Stimulated activated CD4-positive, alpha-beta T cell treated with anti-CD3 and anti-CD28 coated beads, Interleukin-1b, Interleukin-23, amount 100 ng/mL, for 1 hour (primary cell): ENCODE measurements at places on chromosomes 6 and 20.

GRCh38 chr20:16313917-16314316 is 259.3 kb downstream of the KIF16B start:
- DNase-seq, result no peak

GRCh38 chr6:45650524-45651135 is 272.9 kb upstream of the SUPT3H start:
- no peak for DNase-seq

DNA sequence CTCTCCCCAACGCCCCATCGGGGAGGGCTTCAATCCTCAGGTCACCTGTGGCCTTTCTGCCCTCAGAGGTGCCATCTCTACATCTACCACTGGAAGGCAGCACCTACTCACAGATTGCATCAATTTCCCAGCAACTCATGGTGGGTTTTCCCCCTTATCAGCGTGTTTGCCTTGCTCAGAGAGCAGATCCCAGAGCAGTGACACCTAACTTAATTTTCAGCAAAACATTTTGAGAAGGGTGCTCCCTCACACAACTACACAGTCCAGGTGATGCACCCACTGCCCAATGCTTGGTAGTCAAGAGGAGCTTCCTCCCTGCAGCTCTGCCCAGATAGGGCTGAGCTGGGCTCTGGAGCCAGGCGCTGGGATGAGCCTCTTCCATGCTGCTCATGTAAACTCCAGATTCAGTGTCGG is 48.2 kb downstream of the PLG start:
- no peak for DNase-seq

- DNase-seq, result peak; percentile 27
Measured at GRCh38 chr20:44733341-44734069, 12.2 kb upstream of the KCNK15 start.

- DNase-seq, result peak; percentile 18
Measured at GRCh38 chr20:24100370-24101011, 111.9 kb upstream of the GGTLC1 start.

DNA sequence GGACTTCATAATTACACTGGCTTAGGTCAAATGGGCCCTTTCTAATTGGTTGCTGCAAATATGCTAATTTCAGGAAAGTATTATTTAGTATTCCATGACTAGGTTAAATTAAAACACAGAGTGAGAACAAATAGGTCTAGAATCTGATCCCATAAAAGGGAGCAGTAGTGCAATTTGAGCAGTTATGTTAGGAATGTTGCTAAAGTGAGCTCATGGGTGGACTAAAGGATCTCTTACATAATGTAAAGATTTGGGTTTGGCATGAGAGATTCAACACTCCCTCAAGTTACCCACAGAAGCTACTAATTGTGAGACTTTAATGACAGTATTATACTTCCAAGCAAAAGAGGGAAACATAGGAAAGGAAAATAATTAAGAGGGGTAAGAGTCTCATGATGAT is 109.1 kb downstream of the C6orf58 start:
- no peak for DNase-seq

DNA sequence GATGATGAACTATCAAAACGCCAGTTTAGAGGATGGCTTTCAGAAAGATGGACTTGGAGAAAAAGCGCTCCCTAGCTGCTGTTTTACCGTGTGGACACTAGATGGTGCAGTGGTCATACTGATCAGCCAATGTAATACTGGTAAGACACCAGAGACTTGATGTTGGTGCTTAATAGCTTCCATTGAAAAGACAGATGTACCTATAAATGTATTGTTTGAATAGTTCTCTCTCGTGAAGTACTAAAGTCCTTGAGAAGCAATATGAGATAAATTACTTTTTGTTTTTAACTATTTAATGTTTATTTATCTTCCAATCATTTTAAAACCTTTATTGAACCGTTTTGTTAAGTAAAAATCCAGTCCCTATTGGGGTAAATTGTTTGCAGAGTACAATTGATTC is 63.9 kb upstream of the FUCA2 start:
- no peak for DNase-seq

- DNase-seq, result no peak
Measured at GRCh38 chr6:135739288-135739687, 112.2 kb upstream of the PDE7B start.

GRCh38 chr6:149094156-149094555 is 223.4 kb upstream of the TAB2 start:
- no peak for DNase-seq

- DNase-seq, result no peak
Measured at GRCh38 chr6:152329638-152330448, 307.3 kb downstream of the SYNE1 start.

DNA sequence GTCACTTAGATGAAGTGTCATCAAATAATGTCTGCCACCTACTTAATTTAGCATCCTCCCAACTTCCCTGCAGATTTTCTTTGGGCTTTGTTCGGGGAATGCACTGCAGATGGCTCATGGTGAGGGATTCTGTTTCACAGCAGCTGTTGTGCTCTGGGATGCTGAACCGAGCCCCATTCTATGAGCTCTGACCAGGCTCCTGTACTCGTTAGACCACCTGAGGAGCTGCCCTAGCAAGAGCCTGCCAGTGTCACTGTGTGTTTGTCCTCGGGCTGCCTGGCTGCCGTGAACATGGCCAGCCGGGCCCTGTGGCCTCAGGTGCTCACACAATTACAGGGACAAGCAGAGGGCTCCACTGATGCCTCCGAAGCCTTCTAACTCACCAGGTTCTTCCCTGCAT is 238.8 kb upstream of the ECI2 start:
- DNase-seq, result no peak

- DNase-seq, result no peak
Measured at GRCh38 chr6:165890404-165890735, 227.3 kb upstream of the PDE10A start.

DNA sequence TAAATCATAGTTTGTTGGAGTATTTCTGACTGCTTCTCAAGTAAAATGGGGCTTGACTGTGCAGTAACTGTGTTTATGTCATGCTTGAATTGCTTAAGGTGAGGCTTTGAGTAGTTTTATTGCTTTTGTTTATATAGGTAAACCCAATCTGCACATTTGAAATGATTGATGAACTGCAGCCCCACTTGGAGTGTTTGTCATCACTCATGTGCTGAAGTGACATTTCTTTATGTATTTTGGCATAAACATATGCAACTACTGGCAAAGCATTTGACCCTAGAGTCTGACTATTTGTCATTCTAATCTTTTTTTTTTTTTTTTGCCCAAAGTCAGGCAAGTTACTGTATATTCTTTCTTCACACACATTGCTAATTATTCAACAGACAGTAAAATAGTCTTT is 491.4 kb upstream of the POU3F2 start:
- DNase-seq, result no peak
